BJ (cell line): ENCODE measurements at places on chromosomes 1 and 21.
A peak's percentile ranks its signal among the peaks of the same experiment; 100 is the strongest.

GRCh38 chr21:43859747-43860214 is 5.2 kb upstream of the AGPAT3 start:
- no peak for DNase-seq

DNA sequence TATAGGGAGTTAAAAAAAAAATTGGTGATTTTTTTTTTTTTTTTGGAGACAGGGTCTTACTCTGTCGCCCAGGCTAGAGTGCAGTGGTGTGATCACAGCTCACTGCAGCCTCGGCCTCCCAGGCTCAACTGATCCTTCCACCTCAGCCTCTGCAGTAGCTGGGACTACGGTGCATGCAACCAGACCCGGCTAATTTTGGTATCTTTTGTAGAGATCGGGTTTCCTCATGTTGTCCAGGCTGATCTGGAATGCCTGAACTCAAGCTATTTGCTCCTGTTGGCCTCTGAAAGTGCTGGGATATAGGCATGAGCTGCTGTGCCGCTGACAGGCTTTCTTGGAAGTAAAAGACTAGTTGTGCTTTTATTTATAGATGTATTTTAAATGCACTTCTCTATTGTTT is 3.0 kb downstream of the CDC42 start:
- DNase-seq, result no peak

- no peak for DNase-seq
Measured at GRCh38 chr1:163170975-163171676, 31.6 kb downstream of the RGS5 start.

- DNase-seq, result no peak
Measured at GRCh38 chr1:206554211-206554610, 46.9 kb downstream of the RASSF5 start.

GRCh38 chr1:205680073-205680851 is at the start of gene SLC45A3:
SLC45A3 (minus strand) TSS chr1:205680509; CDS start chr1:205664656, 15,853 bp downstream.
- DNase-seq, result no peak

DNA sequence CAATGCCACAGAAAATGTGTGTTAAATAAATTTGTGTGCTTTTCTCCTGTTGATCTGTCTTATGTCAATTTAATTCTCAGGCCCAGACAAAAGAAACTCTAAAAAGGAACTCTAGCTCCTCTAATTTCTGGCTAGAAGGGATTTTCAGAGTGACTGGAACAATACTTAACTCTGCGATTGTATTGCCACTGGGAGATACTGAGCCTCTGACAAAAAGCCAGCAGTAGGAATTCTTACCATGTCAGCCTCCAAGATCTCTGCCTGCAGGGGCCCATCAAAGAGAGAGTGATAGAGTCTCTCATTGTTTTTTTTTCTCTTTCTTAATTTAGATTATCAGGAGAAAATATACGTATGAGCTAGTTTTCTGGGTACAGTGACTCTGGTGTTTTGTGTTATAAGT is 1165.7 kb downstream of the BRINP3 start:
- no peak for DNase-seq

DNA sequence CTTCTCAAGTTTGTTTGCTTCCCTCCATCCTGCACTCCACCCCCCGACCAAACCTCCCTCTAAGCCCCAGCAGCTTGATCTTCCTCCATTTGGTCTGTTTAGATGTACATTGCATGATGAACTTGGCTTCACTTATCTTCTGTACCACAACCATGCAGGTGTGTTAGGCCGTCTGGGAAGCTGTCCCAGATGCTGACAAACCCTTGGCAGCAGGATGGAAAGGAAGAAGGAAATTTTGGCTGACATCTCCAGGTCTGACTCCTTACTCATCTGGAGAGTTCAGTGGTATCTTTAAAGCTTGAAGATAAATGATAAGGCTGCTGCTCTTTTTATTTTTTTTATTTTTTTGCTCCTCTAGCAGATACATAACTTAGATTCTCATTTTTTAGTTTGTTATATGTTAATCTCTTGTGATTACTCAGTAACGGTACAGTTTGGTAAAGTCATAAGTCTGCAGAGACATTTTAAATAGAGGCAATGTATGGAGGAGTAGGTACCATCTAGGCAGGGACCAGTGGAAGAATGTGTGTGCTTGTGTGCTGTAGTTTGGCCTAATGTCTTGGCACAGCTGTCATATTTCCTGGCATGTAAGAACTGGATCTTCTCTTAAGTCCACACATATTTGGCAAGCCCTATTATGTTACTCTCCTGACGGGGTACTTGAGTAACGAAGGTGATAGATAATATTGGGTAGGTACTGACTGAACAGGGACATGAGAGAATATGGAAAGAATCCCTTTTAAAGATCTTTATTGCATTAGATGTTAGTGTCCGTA is 79.7 kb downstream of the CACHD1 start:
- no peak for DNase-seq

DNA sequence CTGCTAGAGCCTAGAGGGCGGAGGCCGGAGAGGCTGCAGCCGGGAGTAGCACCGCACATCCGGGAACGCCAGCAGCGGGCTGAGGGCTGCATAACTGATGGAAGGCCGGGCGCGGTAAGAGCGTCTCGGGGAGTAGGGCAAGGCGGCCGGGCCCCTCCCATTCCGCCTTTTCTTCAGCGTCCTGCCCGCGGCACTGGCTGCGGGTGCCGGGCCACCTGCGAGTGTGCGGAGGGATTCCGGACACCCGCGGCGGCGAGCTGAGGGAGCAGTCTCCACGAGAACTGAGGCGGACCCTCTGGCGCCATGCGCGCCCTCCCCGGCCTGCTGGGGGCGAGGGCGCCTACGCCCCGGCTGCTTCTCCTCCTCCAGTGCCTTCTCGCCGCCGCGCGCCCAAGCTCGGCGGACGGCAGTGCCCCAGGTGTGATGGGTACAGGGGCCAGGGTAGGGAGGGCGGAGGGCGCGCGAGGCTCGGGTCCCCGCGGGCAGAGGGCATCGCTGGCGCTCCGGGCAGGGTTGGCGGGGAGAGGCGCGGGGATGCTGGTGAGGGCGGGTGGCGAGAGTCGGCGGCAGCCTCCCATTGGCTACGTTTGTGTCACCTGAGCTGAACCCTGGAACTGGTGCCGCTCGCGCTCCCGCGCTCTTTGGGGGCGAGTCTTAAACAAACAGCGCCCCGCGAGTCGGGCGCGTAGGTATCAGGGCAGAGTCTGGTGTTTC is 334.4 kb downstream of the SRGAP2C start:
- no peak for DNase-seq

GRCh38 chr1:176605176-176605575 is 142.2 kb downstream of the PAPPA2 start:
- DNase-seq, result no peak

GRCh38 chr1:187685333-187685732 is 856.6 kb downstream of the PLA2G4A start:
- no peak for DNase-seq

DNA sequence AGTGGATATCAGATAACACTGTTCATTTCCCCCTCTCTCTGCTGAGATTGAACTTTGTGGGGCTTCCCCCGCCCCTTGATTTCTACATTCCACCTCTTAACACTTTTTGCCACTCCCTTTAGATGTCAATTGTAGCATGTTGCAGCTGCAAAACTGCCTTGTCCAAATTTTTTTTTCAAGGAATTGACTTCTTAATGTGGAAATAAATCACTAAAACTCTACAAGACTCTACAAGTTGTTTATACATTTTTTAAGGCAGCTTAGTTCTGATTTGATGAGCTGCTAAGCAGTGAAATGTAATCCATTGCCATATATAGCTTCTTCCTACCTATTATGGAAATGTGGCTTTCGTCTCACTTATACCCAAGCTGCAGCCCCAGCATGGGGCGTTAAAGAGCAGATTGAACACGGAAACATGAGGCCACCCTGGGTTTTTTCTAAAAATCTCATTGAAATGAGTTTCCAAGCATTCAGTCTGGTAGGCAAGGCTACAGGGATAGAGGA is 132.2 kb downstream of the SYT2 start:
- no peak for DNase-seq

DNA sequence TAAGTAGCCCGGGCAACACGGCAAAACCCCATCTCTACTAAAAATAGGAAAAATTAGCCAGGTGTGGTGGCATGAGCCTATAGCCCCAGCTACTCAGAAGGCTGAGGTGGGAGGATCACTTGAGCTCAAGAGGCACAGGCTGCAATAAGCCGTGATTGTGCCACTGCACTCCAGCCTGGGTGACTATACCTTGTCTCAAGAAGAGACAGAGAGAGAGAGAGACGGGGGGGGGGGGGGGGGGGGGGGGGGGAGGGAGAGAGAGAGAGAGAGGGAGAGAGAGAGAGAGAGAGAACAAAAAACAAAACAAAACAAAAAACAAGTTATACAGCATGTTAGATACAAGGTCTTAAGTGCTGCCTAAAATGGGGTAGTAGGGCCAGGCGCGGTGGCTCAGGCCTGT is 77.8 kb upstream of the ZNF281 start:
- DNase-seq, result no peak

DNA sequence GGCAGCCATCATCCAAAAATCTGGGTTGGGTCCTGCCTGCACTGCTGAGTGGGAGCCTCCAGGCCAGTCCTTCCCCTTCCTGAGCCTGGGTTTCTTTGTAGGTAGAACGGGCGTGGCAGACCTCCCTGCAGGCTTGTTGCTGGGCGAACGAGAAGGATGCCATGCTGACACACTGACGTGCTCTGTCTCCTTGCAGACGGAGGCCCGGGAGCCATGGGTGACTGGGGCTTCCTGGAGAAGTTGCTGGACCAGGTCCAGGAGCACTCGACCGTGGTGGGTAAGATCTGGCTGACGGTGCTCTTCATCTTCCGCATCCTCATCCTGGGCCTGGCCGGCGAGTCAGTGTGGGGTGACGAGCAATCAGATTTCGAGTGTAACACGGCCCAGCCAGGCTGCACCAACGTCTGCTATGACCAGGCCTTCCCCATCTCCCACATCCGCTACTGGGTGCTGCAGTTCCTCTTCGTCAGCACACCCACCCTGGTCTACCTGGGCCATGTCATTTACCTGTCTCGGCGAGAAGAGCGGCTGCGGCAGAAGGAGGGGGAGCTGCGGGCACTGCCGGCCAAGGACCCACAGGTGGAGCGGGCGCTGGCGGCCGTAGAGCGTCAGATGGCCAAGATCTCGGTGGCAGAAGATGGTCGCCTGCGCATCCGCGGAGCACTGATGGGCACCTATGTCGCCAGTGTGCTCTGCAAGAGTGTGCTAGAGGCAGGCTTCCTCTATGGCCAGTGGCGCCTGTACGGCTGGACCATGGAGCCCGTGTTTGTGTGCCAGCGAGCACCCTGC is 1.4 kb downstream of the GJA4 start:
- no peak for DNase-seq

DNA sequence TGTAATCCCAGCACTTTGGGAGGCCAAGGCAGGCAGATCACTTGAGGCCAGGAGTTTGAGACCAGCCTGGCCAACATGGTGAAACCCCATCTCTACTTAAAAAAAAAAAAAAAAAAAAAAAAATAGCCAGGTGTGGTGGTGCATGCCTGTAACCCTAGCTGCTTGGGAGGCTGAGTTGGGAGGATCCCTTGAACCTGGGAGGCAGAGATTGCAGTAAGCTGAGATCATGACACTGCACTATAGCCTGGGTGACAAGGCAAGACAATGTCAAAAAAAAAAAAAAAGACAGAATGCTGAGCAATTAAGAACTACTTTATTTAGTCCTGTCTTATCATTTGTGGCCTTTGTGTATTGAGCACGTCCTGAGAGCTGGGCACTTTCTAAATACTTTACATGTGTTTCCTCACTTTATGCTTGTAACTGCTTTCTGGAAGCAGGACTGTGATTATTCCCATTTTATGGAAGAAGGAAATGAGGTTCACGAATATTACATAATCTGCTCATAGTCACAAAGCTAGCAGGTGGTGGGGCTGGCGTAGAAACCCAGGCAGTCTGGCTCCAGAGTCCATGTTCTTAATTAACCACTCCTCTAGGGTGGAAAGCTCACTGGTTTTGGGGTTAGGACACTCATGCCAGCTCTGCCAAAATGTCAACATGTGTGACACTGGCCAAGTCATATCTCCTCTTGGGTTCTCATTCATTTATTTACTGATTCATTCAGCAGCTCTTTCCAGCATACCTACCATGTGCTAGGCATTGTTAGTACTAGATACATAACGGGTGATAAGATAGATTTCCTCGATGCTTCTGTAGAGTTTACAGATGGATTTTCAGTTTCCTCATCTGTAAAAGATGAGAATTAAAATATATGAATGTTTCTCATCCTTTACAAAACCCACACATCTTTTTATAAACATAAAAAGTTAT is 57.7 kb downstream of the DDR2 start:
- DNase-seq, result peak; percentile 60

DNA sequence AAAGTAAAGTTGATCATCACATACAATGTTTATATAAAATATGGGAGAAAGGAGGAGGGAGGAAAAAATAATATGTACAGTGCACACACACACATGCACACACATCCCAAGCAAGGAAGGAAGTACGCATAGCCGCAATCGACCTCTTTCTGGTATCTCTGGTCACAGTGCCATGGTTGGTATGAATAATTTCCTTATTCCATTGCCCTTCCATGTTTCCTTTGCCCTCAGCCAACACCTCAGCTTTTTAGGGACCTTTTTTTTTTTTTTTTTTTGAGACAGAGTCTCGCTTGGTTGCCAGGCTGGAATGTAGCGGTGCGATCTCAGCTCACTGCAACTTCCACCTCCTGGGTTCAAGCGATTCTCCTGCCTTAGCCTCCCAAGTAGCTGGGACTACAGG is 20.6 kb downstream of the CITED4 start:
- DNase-seq, result no peak

- no peak for DNase-seq
Measured at GRCh38 chr1:22249928-22250680, 107.2 kb upstream of the WNT4 start.

DNA sequence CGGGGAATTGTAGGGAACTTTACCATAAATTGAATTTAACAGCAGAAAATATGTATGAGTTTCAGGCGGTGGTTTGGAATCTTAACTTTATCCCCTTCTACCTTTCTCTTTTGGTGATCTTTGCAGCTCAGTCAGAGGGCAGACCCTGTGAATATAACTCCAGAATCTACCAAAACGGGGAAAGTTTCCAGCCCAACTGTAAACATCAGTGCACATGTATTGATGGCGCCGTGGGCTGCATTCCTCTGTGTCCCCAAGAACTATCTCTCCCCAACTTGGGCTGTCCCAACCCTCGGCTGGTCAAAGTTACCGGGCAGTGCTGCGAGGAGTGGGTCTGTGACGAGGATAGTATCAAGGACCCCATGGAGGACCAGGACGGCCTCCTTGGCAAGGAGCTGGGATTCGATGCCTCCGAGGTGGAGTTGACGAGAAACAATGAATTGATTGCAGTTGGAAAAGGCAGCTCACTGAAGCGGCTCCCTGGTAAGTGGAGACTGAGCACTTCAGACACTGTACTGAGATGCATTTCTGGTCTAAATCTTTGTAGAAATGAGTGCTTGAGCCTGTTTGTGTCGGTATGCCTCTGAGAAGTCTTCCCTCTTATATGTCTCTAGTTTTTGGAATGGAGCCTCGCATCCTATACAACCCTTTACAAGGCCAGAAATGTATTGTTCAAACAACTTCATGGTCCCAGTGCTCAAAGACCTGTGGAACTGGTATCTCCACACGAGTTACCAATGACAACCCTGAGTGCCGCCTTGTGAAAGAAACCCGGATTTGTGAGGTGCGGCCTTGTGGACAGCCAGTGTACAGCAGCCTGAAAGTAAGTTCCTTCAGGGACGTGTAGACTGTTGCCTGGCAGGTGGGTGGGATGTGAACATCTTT is 1.5 kb downstream of the CCN1 start:
- no peak for DNase-seq
